ENCODE measurements at places on chromosomes 2 and 18. TPM values are rescaled to one million over a fixed set of nuclear protein-coding genes. Genes with fewer than 3 reads are reported as not detected.

KCTD1 gene
- 0.22 TPM for polyA plus RNA-seq

SERPINB12 gene
- polyA plus RNA-seq, result not detected

C2orf66 gene
- not detected for polyA plus RNA-seq

IL1RN gene
- polyA plus RNA-seq, result not detected

CHRND gene
- not detected for polyA plus RNA-seq

SETBP1 gene
- 0.22 TPM for polyA plus RNA-seq

ALPP gene
- not detected for polyA plus RNA-seq

RGPD3 gene
- polyA plus RNA-seq, result 0.12 TPM

CXCR1 gene
- polyA plus RNA-seq, result 1.1 TPM

MYO7B gene
- not detected for polyA plus RNA-seq

HAAO gene
- polyA plus RNA-seq, result not detected

IL1RL1 gene
- 0.14 TPM for polyA plus RNA-seq

SEC11C gene
- polyA plus RNA-seq, result 209 TPM

IMMT gene
- 65.7 TPM for polyA plus RNA-seq

C2orf78 gene
- polyA plus RNA-seq, result not detected

CKAP2L gene
- not detected for polyA plus RNA-seq

UGT1A9 gene
- polyA plus RNA-seq, result not detected

GDF7 gene
- 0.10 TPM for polyA plus RNA-seq

ME2 gene
- 53.9 TPM for polyA plus RNA-seq

TEKT4 gene
- not detected for polyA plus RNA-seq

SKA1 gene
- polyA plus RNA-seq, result 0.40 TPM

ZNF24 gene
- polyA plus RNA-seq, result 100 TPM

FN1 gene
- polyA plus RNA-seq, result 0.08 TPM

ABCG8 gene
- polyA plus RNA-seq, result not detected

COL6A3 gene
- 0.56 TPM for polyA plus RNA-seq

COLEC11 gene
- polyA plus RNA-seq, result not detected

PLGLB1 gene
- polyA plus RNA-seq, result 1.9 TPM

MARCO gene
- polyA plus RNA-seq, result not detected

NEU2 gene
- not detected for polyA plus RNA-seq

KATNAL2 gene
- 0.54 TPM for polyA plus RNA-seq

MYL12B gene
- 1,057 TPM for polyA plus RNA-seq

CYP1B1 gene
- not detected for polyA plus RNA-seq

HOXD9 gene
- polyA plus RNA-seq, result not detected

TOGARAM2 gene
- polyA plus RNA-seq, result 2.5 TPM

FSHR gene
- polyA plus RNA-seq, result not detected

EVX2 gene
- polyA plus RNA-seq, result not detected

GKN1 gene
- polyA plus RNA-seq, result not detected

LRP2 gene
- not detected for polyA plus RNA-seq

GREB1L gene
- 0.13 TPM for polyA plus RNA-seq

ANKRD53 gene
- 0.16 TPM for polyA plus RNA-seq

KYNU gene
- polyA plus RNA-seq, result not detected

TTR gene
- not detected for polyA plus RNA-seq

TUBB8B gene
- polyA plus RNA-seq, result not detected

IGFBP2 gene
- polyA plus RNA-seq, result 1.2 TPM

ALKAL2 gene
- polyA plus RNA-seq, result not detected

MAP3K19 gene
- not detected for polyA plus RNA-seq

FBLN7 gene
- polyA plus RNA-seq, result 1.4 TPM

SCLY gene
- polyA plus RNA-seq, result 16.1 TPM

ESPNL gene
- not detected for polyA plus RNA-seq

DES gene
- polyA plus RNA-seq, result not detected

TTLL4 gene
- 7.1 TPM for polyA plus RNA-seq

ALLC gene
- polyA plus RNA-seq, result not detected

SERPINE2 gene
- polyA plus RNA-seq, result 2.2 TPM

RAB10 gene
- polyA plus RNA-seq, result 93.3 TPM

ABCG5 gene
- not detected for polyA plus RNA-seq

SP140 gene
- 34.0 TPM for polyA plus RNA-seq

DOCK10 gene
- 52.4 TPM for polyA plus RNA-seq

PLEKHA3 gene
- polyA plus RNA-seq, result 34.9 TPM

Data from CD8-positive, alpha-beta memory T cell (primary cell).